ENCODE measurements at places on chromosomes 7 and 10. TPM values are rescaled to one million over a fixed set of nuclear protein-coding genes. Genes with fewer than 3 reads are reported as not detected.

Gene CHRM2
- not detected for total RNA-seq

- H3K4me1 ChIP-seq: peaks cover 29% of the 10 kb centered on the region
- H3K36me3 ChIP-seq: peaks cover 19% of the 10 kb centered on the region
- H3K4me3 ChIP-seq: peak overlapping the region; percentile 55
- H3K27ac ChIP-seq: peak overlapping the region; percentile 96
- no peak for DNase-seq
These were observed 179.4 kb upstream of the INHBA start for GRCh38 chr7:41882256-41882655.

Gene SCIN
- total RNA-seq: 1.6 TPM

DNA sequence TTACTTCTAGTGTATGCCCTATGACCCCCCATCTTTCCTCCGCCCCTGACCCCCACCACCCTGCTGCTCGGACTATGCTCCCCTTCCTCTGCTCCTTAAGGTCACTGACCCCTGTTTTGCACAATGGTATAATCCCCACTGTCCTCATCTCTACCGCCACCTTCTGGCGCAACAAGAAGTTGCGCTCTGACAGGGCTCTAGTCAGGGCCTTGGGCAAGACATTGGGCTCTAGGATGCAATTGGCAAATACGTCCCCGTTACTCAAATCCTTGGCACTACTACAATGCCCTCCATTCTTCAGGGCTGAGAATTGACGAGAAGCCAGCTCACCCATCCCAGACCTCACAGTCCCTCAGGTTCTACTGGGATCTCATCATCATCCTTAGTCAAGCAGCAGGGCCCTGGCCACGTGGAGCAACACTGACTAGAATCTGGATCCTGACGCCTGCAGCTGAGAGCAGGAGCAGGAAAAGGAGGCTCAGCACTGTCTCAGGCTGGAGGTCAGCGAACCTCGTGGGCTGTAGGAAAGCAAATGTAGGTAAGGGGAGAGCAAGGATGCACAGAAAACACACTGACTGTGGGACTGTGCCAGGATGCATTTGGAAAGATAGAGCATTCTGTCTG is 10.6 kb downstream of the LRIT2 start:
- H3K36me3 ChIP-seq: no peaks in the 10 kb centered on the region
- H3K4me3 ChIP-seq: peak overlapping the region; percentile 20
- DNase-seq: peak; percentile 54
- no peaks in the 10 kb centered on the region for H3K27me3 ChIP-seq

DNA sequence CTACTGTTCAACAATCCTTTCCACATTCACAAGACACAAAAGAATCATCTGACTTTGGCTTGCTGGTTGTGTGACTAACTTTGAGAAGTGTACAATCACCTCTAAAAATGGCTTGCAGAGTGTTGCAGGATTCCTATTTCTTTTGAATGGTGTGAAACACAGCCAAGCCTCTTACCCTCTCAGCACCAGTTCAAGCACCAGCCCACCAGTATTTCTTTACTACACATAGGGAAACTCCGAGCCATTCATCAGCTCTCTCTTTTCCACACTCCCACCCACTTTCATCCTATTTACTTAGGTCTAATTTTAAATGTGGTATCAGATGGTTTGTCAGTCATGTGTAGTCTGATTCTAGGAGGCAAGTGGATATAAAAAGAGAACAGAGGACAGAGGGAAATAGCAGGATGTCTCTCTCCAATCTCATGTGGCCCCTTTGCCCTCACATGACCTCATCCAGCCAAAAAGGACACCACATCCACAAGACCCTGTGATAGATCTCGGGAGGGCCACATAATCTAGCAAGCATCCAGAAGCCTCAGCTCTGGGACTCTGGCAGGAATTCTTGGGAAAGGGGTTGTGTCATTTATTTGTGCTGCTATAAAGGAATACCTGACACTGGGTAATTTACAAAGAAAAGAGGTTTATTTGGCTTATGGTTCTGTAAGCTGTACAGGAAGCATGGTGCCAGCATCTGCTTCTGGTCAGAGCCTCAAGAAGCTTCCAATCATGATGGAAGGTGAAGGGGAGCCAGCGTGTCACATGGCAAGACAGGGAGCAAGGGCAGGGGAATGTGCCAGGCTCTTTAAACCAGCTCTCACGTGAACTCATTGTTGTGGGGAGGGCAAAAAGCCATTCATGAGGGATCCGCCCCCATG is 66.8 kb upstream of the NEBL start:
- no peak overlapping the region for H3K27ac ChIP-seq
- H3K36me3 ChIP-seq: no peaks in the 10 kb centered on the region
- no peaks in the 10 kb centered on the region for H3K4me1 ChIP-seq
- no peaks in the 10 kb centered on the region for H3K27me3 ChIP-seq
- no peak overlapping the region for H3K4me3 ChIP-seq

GRCh38 chr10:61454541-61454940 is 1.4 kb upstream of the TMEM26 start:
- DNase-seq: no peak
- no peak overlapping the region for H3K4me3 ChIP-seq
- no peak overlapping the region for H3K27ac ChIP-seq
- H3K36me3 ChIP-seq: no peaks in the 10 kb centered on the region

Gene C7orf57
- 0.10 TPM for total RNA-seq

Gene TAC1
- total RNA-seq: not detected

DNA sequence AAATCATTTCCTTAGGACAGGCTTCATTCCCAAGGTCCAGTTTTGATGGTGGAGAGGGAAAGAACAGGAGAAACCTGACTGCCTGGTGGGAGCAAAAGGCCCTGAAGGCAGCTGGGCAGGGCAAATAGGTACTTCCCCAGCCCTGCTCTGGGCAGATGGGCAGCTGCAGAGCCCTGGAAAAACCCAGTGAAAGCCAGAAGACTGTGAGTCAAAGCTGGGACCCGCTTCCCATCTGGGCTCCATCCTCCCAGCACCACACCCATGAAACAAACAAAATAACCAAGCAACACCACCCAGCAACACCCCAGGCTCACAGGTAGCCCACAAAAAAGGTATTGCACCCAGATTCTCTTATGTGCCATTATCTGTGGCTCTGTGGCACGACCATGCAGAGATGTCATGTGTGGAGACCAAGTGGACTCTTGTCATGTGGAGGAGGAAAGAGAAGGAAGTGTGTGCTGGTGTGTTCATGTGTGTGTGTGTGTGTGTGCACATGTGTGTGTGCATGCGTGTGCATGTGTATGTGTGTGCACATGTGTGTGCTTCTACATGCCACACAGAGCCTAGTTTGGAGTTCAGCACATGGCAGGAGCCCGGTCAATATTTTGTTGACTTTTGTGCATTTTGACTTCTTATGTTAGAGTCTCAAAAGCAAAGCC is 9.8 kb downstream of the CLRN3 start:
- DNase-seq: no peak
- no peak overlapping the region for H3K4me3 ChIP-seq
- no peaks in the 10 kb centered on the region for H3K27me3 ChIP-seq
- no peaks in the 10 kb centered on the region for H3K36me3 ChIP-seq
- H3K27ac ChIP-seq: no peak overlapping the region

GRCh38 chr7:30474893-30475292 is 3.7 kb downstream of the NOD1 start:
- H3K4me3 ChIP-seq: no peak overlapping the region
- peaks cover 81% of the 10 kb centered on the region for H3K4me1 ChIP-seq
- peaks cover 41% of the 10 kb centered on the region for H3K36me3 ChIP-seq
- no peak overlapping the region for H3K27ac ChIP-seq
- no peak for DNase-seq
- no peaks in the 10 kb centered on the region for H3K27me3 ChIP-seq

- no peaks in the 10 kb centered on the region for H3K36me3 ChIP-seq
- H3K4me3 ChIP-seq: no peak overlapping the region
- H3K27ac ChIP-seq: no peak overlapping the region
- no peaks in the 10 kb centered on the region for H3K4me1 ChIP-seq
These were observed 28.9 kb upstream of the CREB3L2 start for GRCh38 chr7:138030679-138031351.

GRCh38 chr7:7989616-7990440 is 21.2 kb downstream of the GLCCI1 start:
- H3K4me1 ChIP-seq: peaks cover 33% of the 10 kb centered on the region
- H3K36me3 ChIP-seq: peaks cover 20% of the 10 kb centered on the region
- no peak for DNase-seq
- no peaks in the 10 kb centered on the region for H3K27me3 ChIP-seq
- H3K4me3 ChIP-seq: peak overlapping the region; percentile 74
- peak overlapping the region; percentile 83 for H3K27ac ChIP-seq

- DNase-seq: peak; percentile 71
- peaks cover 3% of the 10 kb centered on the region for H3K4me1 ChIP-seq
These were observed 4.3 kb upstream of the KCNMA1 start for GRCh38 chr10:77641788-77642397.

- H3K27me3 ChIP-seq: peaks cover 10% of the 10 kb centered on the region
- peak overlapping the region; percentile 0 for H3K4me3 ChIP-seq
- H3K27ac ChIP-seq: no peak overlapping the region
- H3K36me3 ChIP-seq: no peaks in the 10 kb centered on the region
These were observed 1.8 kb upstream of the METTL27 start for GRCh38 chr7:73844131-73844547.

GRCh38 chr10:105700218-105700617 is 1059.1 kb downstream of the SORCS3 start:
- no peaks in the 10 kb centered on the region for H3K27me3 ChIP-seq
- H3K27ac ChIP-seq: no peak overlapping the region
- DNase-seq: no peak
- H3K4me1 ChIP-seq: no peaks in the 10 kb centered on the region

Gene ABHD11
- total RNA-seq: 15.6 TPM

GRCh38 chr7:68014031-68014736 is 1017.6 kb downstream of the TYW1 start:
- no peak for DNase-seq
- no peaks in the 10 kb centered on the region for H3K4me1 ChIP-seq
- H3K27ac ChIP-seq: no peak overlapping the region
- no peaks in the 10 kb centered on the region for H3K36me3 ChIP-seq
- H3K27me3 ChIP-seq: no peaks in the 10 kb centered on the region

DNA sequence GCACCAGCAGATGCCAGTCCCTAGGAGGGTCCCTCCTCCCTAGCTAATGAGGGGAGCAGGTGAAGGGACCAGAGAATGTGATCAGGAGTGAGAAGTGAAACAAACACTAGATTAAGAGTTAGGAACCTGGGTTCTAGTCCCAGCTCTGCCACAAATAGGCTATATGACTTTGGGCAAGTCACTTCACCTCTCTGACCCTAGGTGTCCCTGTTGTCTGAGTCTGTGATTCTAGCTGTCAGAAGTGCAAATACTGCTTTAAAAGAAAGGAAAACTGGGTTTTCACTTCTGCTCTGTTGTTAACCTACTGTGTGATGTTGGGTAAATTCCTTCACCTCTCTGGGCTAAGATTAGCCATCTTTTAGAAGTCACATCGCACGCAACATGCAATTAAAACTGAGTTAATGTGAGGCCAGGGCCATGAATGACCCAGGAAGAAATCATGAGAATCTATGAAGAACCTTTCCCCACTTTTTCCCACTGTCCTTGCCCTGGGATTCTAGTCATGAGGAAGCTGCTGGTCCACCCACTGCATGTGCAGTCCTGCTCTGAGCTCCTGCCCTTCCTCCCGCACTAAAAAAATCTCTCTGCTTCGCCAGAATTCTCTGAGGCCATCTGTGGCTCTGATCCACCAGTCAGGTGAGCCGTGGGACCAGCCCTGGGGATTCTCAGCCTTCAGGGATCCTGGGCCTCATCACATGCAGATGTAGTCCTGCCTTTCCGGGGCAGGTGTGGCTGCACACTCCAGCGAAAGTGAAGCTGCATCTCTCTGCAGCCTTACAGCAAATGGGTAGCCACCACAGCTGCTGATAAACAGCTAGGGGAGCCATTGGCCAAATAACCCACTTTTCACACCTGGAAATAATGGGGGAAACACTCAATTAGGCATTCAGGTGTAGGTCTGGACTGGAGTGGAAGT is 181.7 kb downstream of the PLXNA4 start:
- peaks cover 8% of the 10 kb centered on the region for H3K36me3 ChIP-seq
- H3K27me3 ChIP-seq: peaks cover 10% of the 10 kb centered on the region
- peak; percentile 61 for DNase-seq
- H3K4me3 ChIP-seq: no peak overlapping the region
- peaks cover 32% of the 10 kb centered on the region for H3K4me1 ChIP-seq
- peak overlapping the region; percentile 59 for H3K27ac ChIP-seq

Gene TAS2R5
- total RNA-seq: 1.3 TPM

DNA sequence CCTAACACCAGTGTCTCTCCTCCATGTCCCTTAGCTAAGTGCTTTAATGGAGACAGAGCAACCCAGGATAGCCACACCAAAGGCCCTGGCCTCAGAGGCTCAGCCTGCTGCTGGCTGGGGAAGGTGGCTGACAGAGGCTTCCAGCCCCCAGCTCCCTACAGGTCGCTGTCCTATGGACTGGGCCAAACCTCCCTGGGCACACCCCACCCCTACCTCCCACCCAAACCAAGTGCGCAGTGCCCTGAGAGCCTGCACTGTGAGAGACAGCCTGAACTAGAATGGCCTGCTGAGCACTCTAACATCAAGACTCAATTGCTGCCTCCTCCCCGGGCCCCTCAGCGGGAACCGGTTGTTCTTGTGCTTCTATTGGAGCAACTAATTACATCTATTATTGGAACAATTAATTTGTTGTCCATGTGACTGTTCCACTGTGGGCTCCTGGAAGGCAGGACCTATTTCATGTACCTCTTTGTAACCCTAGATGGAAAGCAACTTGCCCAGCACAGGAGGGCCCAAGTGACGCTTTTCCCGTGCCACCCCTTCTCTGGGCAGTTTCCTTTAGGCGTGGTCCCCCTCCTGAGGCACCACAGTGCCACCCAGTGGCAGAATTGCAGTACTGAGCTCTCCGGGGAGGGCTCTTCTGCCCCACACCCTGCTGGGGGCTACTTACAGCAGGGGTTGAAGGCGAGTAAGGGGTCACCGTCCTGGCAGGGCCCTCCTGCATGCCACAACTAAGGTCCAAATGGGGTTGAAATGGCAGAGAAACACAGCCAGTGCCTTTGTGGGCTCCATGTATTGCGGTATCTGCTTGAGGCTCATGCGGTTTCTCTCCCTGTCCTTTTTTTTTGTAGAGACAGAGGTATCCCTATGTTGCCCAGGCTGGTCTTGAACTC is 63.7 kb upstream of the WAPL start:
- DNase-seq: peak; percentile 76
- H3K27me3 ChIP-seq: no peaks in the 10 kb centered on the region
- no peak overlapping the region for H3K4me3 ChIP-seq
- no peak overlapping the region for H3K27ac ChIP-seq
- no peaks in the 10 kb centered on the region for H3K36me3 ChIP-seq

Gene SPDYE1
- total RNA-seq: not detected

Gene NUB1
- total RNA-seq: 85.5 TPM

DNA sequence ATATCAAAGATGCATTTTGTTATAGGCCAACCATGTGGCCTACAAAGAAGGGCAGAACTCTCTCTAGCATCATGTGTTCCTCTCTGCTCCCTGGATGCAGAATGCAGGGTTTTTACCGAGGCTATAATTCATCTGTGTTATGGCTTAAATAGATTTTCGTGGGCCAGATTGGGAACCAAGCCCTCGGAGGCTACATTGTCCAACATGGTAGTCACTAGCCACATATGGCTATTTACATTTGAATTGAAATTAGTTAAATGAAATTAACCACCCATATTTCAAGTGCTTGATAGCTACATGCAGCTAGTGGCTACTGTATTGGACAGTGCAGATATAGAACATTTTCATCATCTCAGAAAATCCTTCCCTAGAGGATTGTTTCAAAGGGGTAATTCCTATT is 2.8 kb downstream of the PLCE1 start:
- no peak overlapping the region for H3K27ac ChIP-seq
- peaks cover 42% of the 10 kb centered on the region for H3K27me3 ChIP-seq
- no peak overlapping the region for H3K4me3 ChIP-seq
- H3K36me3 ChIP-seq: no peaks in the 10 kb centered on the region

Gene PRSS1
- not detected for total RNA-seq

Measured in activated CD4-positive, alpha-beta T cell treated with anti-CD3 and anti-CD28 coated beads, Interleukin-2, amount 10 ng/mL, durations not matched to agents 7 days and 5 days (primary cell).